Adipose tissue (tissue), 3 donors: ENCODE measurements at places on chromosomes 13 and 19. TPM values are rescaled to one million over a fixed set of nuclear protein-coding genes. Genes with fewer than 3 reads are reported as not detected.

Gene ZIM2
- polyA plus RNA-seq, result 0.12 TPM

Gene GZMM
- 2.5 TPM for polyA plus RNA-seq

Gene TIMM13
- polyA plus RNA-seq, result 69.4 TPM

Gene SERTM1
- 0.03 TPM for polyA plus RNA-seq

Gene NAPSA
- polyA plus RNA-seq, result 2.1 TPM

Gene PEAK3
- polyA plus RNA-seq, result 0.48 TPM

Gene KLK14
- polyA plus RNA-seq, result 0.20 TPM

Gene USF2
- polyA plus RNA-seq, result 68.2 TPM

Gene AP1M2
- polyA plus RNA-seq, result not detected

Gene FCAR
- 0.26 TPM for polyA plus RNA-seq

Gene LYL1
- polyA plus RNA-seq, result 7.9 TPM

Gene C19orf67
- polyA plus RNA-seq, result not detected

Gene CEACAM4
- 2.5 TPM for polyA plus RNA-seq

Gene SMIM44
- not detected for polyA plus RNA-seq

Gene APC2
- 0.06 TPM for polyA plus RNA-seq

Gene ATP4B
- 3.4 TPM for polyA plus RNA-seq

Gene ZNF730
- 0.04 TPM for polyA plus RNA-seq

Gene KLF1
- not detected for polyA plus RNA-seq

Gene NUP58
- 14.1 TPM for polyA plus RNA-seq

Gene MEDAG
- 7.4 TPM for polyA plus RNA-seq

Gene ZNF546
- 1.7 TPM for polyA plus RNA-seq

Gene WASF3
- 17.8 TPM for polyA plus RNA-seq

Gene PSG7
- polyA plus RNA-seq, result not detected

Gene RFXANK
- polyA plus RNA-seq, result 93.6 TPM

Gene FXYD1
- polyA plus RNA-seq, result 126 TPM

Gene ADPRHL1
- polyA plus RNA-seq, result 2.4 TPM

Gene TNFRSF19
- 0.73 TPM for polyA plus RNA-seq

Gene HMG20B
- 38.6 TPM for polyA plus RNA-seq

Gene GFY
- not detected for polyA plus RNA-seq

Gene SCGB2B2
- polyA plus RNA-seq, result 0.18 TPM

Gene MCEMP1
- polyA plus RNA-seq, result 0.76 TPM

Gene BIVM
- 6.7 TPM for polyA plus RNA-seq

Gene LNX2
- polyA plus RNA-seq, result 12.2 TPM

Gene NECTIN2
- 23.8 TPM for polyA plus RNA-seq

Gene KLK6
- polyA plus RNA-seq, result not detected

Gene ZFP36
- polyA plus RNA-seq, result 1,764 TPM

Gene RANBP3
- 32.3 TPM for polyA plus RNA-seq

Gene LACC1
- 2.0 TPM for polyA plus RNA-seq

Gene SBK2
- polyA plus RNA-seq, result 0.12 TPM

Gene ZNF492
- 0.22 TPM for polyA plus RNA-seq

Gene KLK12
- not detected for polyA plus RNA-seq
